Cardiac septum (tissue), 1 donor: ENCODE measurements at places on chromosomes 5 and 9. TPM values are rescaled to one million over a fixed set of nuclear protein-coding genes. Genes with fewer than 3 reads are reported as not detected.

Gene PDE6A
- 0.13 TPM for total RNA-seq

Gene IL33
- total RNA-seq, result 18.6 TPM

Gene ANKRA2
- 9.6 TPM for total RNA-seq

Gene ENTREP1
- 25.1 TPM for total RNA-seq

- DNase-seq, result no peak
Observed at GRCh38 chr9:19192202-19193028, 38.1 kb upstream of the DENND4C start.

GRCh38 chr9:124267271-124267807 lies 9.6 kb downstream of the NEK6 start:
- no peak for DNase-seq

Gene ARID3C
- total RNA-seq, result not detected

Gene GFRA3
- total RNA-seq, result 0.48 TPM

DNA sequence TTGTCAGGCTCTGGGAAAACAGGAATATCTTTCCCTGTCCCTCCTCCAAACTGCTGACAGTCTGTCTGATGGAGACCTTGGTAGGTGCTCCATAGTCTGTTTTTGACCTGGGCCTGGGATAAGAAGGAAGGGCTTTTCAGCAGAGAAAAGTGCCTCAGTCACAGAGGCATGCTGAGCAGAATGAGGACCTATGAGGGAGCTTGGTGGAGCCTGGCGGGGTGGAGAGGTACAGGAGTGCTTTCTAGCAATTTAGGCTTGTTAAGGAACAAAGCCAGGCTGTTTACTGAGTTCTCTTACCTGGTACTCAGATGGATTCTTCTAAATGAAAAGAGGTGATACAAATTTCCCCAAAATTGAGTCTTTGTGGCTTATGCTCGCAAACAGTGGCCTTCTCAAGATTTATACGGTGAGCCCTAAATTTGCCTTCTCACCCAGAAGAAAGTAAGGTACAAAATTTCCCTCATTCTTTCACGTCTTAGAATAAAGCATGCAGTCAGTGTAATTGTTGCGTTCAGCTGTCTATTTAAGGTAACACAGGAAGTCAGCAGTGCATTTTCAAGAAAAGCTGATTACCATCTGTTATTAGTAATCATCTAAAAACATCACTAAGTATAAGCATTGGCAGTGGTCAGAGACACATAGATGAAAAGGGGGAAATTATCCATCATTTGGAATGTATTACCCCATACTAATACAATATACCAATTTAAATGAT lies 28.6 kb upstream of the IL13 start:
- no peak for DNase-seq

DNA sequence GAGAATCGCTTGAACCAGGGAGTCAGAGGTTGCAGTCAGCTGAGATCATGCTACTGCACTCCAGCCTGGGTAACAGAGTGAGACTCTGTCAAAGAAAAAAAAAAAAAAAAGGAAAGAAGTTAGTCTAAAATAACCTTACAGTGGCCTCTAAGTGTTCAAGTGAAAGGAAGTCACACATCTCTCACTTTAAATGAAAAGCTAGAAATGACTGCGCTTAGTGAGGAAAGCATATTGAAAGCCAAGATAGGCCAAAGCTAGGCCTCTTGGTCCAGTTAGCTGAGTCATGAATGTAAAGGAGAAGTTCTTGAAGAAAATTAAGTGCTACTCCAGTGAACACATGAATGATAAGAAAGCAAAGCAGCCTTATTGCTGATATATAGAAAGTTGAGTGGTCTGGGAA lies 38.1 kb downstream of the ITGA1 start:
- DNase-seq, result no peak

- DNase-seq, result no peak
Observed at GRCh38 chr5:91941588-91941987, 558.5 kb upstream of the ARRDC3 start.

- DNase-seq, result no peak
Observed at GRCh38 chr5:154779105-154779504, 23.9 kb downstream of the LARP1 start.

DNA sequence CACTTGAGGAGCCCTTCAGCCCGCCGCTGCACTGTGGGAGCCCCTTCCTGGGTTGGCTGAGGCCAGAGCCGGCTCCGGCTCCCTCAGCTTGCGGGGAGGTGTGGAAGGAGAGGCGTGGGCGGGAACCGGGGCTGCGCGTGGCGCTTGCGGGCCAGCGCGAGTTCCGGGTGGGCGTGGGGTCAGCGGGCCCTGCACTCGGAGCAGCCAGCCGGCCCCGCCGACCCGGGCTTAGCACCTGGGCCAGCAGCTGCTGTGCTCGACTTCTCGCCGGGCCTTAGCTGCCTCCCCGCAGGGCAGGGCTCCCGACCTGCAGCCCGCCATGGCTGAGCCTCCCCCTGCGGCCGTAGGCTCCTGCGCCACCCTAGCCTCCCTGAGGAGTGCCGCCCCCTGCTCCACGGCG lies 6.2 kb upstream of the SHB start:
- no peak for DNase-seq

Gene CTXN3
- not detected for total RNA-seq

GRCh38 chr9:33429256-33429985 lies 18.0 kb downstream of the AQP3 start:
- no peak for DNase-seq

- peak; percentile 54 for DNase-seq
Observed at GRCh38 chr5:932151-932627, 39.5 kb downstream of the TRIP13 start.

GRCh38 chr9:112059966-112060320 lies 115.2 kb downstream of the SUSD1 start:
- no peak for DNase-seq

- no peak for DNase-seq
Observed at GRCh38 chr5:76393035-76393680, 9.9 kb upstream of the IQGAP2 start.

- DNase-seq, result no peak
Observed at GRCh38 chr5:68255305-68256120, 40.0 kb downstream of the PIK3R1 start.

Gene TAF11L10
- not detected for total RNA-seq

- no peak for DNase-seq
Observed at GRCh38 chr9:121451586-121451985, 48.1 kb downstream of the GGTA1 start.

DNA sequence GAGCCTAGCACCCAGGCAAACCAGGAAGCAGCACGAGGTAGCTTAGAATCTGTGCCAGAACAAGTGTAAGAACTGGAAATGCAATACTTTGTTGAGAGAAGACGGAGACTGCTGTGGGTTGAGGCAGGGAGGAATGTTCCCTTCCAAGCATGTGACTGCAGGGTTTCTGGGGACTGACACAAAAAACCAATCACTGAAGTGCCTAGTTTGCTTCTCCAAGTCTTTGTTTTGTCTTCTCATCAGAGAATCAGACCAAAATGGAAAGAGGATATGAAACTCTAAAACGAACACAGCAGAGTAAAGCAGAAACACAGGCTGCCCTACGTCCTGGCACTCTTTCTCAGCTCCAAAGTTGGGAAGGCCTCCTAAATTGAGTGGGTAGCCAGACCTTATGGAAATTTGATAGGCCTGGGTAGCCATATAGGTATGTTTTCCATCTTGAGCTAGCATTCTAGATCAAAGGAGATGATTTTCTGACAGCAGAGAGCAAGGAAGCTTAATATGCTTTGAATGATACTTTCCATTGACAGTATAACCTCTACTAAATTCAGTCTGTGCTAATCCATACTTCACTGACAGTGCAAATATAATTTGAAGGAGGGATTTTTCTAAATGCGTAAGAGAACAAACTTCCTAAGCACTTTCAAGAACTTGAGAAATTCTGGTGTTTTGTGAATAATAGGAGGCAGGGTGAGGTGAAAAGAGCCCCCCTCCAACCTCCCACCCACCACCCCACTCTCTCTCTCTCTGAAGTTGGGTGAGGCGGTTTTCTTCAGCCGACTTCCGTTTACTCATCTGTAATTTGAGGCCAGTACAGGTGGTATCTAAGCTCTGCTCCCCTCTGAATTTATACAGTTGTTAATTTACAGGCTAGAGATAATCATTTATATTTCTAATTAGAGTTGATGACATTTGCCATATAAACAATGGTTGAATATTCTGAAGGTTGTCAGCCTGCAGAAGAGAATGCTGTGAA lies 5.5 kb downstream of the ADRB2 start:
- no peak for DNase-seq

GRCh38 chr9:92561374-92562330 lies 25.9 kb upstream of the ECM2 start:
- no peak for DNase-seq

Gene SLC34A1
- not detected for total RNA-seq

GRCh38 chr5:123976379-123977033 lies 464.5 kb downstream of the CSNK1G3 start:
- no peak for DNase-seq

Gene RNF180
- 13.7 TPM for total RNA-seq

GRCh38 chr5:22473886-22474285 lies 379.3 kb downstream of the CDH12 start:
- no peak for DNase-seq

Gene EPB41L4A
- 18.0 TPM for total RNA-seq

Gene ARAP3
- total RNA-seq, result 22.9 TPM

Gene FOXD4L3
- total RNA-seq, result not detected

Gene IFNA21
- not detected for total RNA-seq

Gene CCDC171
- 2.5 TPM for total RNA-seq

DNA sequence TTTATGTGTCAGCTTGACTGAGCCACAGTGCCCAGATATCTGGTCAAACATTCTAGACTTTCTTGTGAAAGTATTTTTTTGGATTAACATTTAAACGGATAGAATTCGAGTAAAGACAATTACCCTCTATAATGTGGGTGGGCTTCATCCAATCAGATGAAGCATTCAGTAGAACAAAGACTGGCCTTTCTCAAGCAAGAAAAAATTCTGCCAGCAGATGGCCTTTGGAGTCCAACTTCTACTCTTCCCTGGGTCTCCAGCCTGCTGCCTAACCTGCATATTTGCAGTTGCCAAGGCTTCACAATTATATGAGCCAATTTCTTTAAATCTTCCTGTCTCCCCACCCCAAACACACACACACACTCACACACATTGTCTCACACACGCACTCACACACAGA lies 86.4 kb downstream of the MED10 start:
- DNase-seq, result no peak

Gene STK10
- 12.1 TPM for total RNA-seq

Gene OR13C5
- not detected for total RNA-seq

Gene RICTOR
- total RNA-seq, result 75.9 TPM

DNA sequence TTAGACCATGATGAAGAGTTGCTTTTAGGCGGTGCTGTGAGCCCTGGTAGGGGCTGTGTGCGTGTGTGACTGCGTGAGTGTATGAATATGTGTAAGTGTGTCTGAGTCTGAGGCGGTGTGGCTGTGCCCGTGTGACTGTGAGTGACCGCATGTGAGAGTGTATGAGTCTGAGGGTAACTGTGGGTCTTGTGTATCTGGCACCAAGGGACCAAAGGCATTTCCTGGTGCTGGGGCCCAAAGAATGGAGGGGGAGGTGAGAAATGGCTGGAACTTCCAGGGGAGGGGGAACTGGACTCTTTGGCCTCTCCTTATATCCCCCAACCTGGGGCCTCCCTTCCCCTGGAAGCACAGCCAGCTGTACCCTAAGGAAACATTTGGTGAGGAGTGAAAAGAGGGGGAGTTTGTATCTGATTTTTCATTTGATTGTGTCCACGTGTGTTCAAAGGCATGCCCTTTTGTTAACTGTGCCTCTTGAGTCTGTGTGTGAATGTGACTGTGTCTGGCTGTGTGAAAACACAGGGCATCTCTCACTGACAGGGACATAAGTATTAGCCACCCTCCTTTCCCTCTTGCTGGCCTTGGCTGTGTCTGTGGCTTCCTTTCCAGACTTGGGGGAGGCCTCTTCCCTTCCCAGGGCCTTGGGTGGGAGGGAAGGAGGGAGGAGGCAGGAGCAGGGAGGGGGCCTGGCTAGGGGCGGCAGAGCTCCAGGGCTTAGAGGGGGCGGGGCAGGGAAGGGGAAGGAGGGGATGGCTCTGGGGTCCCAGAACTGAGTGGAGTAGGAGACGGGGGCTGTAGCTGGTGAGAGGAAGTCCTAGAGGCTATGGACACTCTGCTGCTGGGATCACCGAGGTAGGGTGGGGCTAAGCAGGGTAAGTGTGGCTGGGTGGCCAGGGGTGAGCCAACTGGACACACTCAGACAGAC lies 1.4 kb downstream of the IL11RA start:
- no peak for DNase-seq

- DNase-seq, result no peak
Observed at GRCh38 chr5:125201446-125202052, 455.1 kb upstream of the ZNF608 start.

DNA sequence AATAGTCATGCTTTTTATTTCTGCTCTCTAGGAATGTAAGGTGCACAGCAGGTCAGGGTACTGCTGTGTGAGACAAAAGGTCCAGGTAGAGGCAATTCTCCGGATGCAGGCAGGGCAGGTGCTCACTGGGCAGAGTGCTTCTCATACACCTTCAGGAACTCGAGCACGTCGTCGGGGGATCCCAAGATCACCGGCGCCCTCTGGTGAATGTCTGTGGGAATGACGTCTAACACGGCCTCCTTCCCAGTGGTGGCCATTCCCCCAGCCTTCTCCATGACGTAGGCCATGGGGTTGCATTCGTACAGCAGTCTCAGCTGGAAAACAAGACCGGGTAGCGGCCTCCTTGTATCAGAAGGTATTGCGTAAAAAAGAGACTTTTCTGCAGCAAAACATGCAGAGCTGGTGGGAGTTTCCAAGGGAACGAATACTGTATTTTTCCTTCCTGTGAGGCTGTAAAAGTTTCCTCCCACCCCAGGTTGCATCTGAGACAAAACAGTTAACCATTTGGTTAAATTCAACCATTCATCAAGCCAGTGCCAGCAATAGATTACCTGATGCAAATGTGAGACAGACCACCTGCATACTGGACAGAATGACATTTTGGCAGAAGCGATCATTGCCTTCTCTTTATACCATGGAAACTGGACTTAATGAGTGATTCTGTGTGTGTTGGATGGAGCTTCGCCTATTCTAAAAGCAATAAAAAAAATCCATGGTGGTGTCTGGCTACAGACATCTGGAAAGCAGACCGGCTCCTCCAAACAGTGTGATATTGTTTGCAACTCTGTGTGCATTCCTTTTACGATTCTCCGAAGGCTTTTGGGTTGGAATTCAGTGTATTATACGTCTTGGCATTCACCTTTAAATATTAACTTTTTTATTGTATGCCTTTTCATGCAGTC lies 9.9 kb upstream of the FBP2 start:
- peak; percentile 84 for DNase-seq

Gene FAM151B
- 2.1 TPM for total RNA-seq

Gene SPINK6
- not detected for total RNA-seq

Gene CACNA1B
- 0.70 TPM for total RNA-seq

Gene STX17
- total RNA-seq, result 27.1 TPM
